Bronchial epithelial cell (primary cell): ENCODE measurements at places on chromosomes 2 and 18. TPM values are rescaled to one million over a fixed set of nuclear protein-coding genes. Genes with fewer than 3 reads are reported as not detected.

CIB4 gene
- total RNA-seq = not detected in 2 replicates

TBR1 gene
- total RNA-seq = under 0.01 TPM in 2 replicates

EXOC6B gene
- 26.9 and 41.7 TPM in 2 replicates for total RNA-seq

CD207 gene
- total RNA-seq = not detected in 2 replicates

FER1L5 gene
- under 0.01 TPM in 2 replicates for total RNA-seq

LOXL3 gene
- total RNA-seq = 0.13 and 0.53 TPM in 2 replicates

PIGN gene
- 42.1 and 64.1 TPM in 2 replicates for total RNA-seq

PHLPP1 gene
- 3.4 and 5.6 TPM in 2 replicates for total RNA-seq

KCNF1 gene
- total RNA-seq = not detected in 2 replicates

RAB17 gene
- total RNA-seq = 1.0 and 2.4 TPM in 2 replicates

ABCG5 gene
- total RNA-seq = not detected in 2 replicates

AQP12B gene
- total RNA-seq = not detected in 2 replicates

RABL2A gene
- total RNA-seq = 7.6 and 7.7 TPM in 2 replicates

HYCC2 gene
- total RNA-seq = 8.4 and 13.2 TPM in 2 replicates

ALKAL2 gene
- total RNA-seq = not detected in 2 replicates

DSEL gene
- total RNA-seq = 2.4 and 3.3 TPM in 2 replicates

CNOT9 gene
- 37.6 and 53.7 TPM in 2 replicates for total RNA-seq

FAP gene
- 0.26 and 1.1 TPM in 2 replicates for total RNA-seq

LCLAT1 gene
- total RNA-seq = 8.7 and 11.5 TPM in 2 replicates

SYT4 gene
- total RNA-seq = not detected in 2 replicates

ARL5A gene
- 66.6 and 77.7 TPM in 2 replicates for total RNA-seq

PJVK gene
- 1.2 and 2.4 TPM in 2 replicates for total RNA-seq

LINC00305 gene
- total RNA-seq = not detected in 2 replicates

SERPINB11 gene
- total RNA-seq = 1.6 and 9.5 TPM in 2 replicates

RPRM gene
- total RNA-seq = 0.13 TPM in 1 of 2 replicates, not detected in the other

STEAP3 gene
- total RNA-seq = 8.1 and 11.8 TPM in 2 replicates

DNAH6 gene
- total RNA-seq = under 0.01 TPM in 2 replicates

SNORC gene
- 0.53 and 1.0 TPM in 2 replicates for total RNA-seq

PHOSPHO2 gene
- 2.4 and 4.0 TPM in 2 replicates for total RNA-seq

SPDYA gene
- total RNA-seq = 0.79 and 1.4 TPM in 2 replicates

PLCL1 gene
- under 0.01 TPM in 1 of 2 replicates, not detected in the other for total RNA-seq

SP5 gene
- not detected in 2 replicates for total RNA-seq

DYNAP gene
- total RNA-seq = not detected in 2 replicates

PLEKHA3 gene
- 4.7 and 5.5 TPM in 2 replicates for total RNA-seq

DNMT3A gene
- 12.9 and 21.3 TPM in 2 replicates for total RNA-seq

FBXO41 gene
- total RNA-seq = 1.6 and 1.8 TPM in 2 replicates

SLC39A10 gene
- 5.0 and 13.4 TPM in 2 replicates for total RNA-seq

LRP1B gene
- under 0.01 TPM in 1 of 2 replicates, not detected in the other for total RNA-seq

TEX44 gene
- total RNA-seq = not detected in 2 replicates

ACMSD gene
- not detected in 2 replicates for total RNA-seq

TMEM37 gene
- 0.26 TPM in 1 of 2 replicates, not detected in the other for total RNA-seq

POTEJ gene
- not detected in 2 replicates for total RNA-seq

SCN1A gene
- total RNA-seq = not detected in 2 replicates

VWA3B gene
- 0.13 TPM in 1 of 2 replicates, not detected in the other for total RNA-seq

STK11IP gene
- 11.3 and 16.9 TPM in 2 replicates for total RNA-seq

MYL12A gene
- total RNA-seq = 702 and 937 TPM in 2 replicates

GFPT1 gene
- total RNA-seq = 100.0 and 101 TPM in 2 replicates

ANKRD29 gene
- total RNA-seq = 14.0 and 15.0 TPM in 2 replicates

ITGB6 gene
- 21.1 and 31.5 TPM in 2 replicates for total RNA-seq
